ENCODE measurements at places on chromosomes 5 and 9.

GRCh38 chr5:104513121-104513602 lies 950.6 kb upstream of the NUDT12 start:
- no peak for DNase-seq

- DNase-seq = no peak
Measured at GRCh38 chr5:173451651-173452050, 123.4 kb upstream of the STC2 start.

DNA sequence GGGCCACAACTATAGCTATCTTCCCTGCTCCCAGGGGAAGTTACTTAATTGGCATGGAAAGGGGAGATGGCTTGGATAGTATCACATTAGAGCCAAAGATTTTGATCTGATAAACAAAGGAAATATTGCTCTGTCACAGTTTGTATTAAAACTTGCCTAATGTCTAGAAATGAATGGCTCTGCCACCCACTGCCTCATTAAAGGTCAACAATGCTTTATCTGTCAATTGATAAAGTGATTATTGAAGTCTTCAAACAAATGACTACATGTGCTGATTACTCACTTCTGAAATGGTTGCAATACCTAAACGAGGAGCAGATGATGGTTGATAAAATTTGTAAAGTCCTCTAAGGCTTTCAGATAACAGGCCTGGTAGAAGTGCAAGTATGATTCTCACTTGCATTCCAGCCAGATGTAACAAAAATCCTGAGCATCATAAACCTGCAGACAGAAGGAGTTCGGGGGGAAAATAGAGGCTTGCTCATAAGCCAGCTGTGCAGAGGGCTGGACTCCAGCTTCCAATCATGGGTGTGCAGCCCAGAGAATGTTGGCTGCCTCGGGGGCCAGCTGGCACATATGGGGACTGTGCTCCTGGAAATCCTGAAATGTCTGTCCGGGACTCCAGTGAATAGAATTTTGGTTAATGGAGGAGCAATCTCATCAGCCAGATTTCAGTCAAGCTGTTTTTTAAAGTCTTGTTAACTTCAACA lies 200.5 kb upstream of the SLC27A6 start:
- no peak for DNase-seq

DNA sequence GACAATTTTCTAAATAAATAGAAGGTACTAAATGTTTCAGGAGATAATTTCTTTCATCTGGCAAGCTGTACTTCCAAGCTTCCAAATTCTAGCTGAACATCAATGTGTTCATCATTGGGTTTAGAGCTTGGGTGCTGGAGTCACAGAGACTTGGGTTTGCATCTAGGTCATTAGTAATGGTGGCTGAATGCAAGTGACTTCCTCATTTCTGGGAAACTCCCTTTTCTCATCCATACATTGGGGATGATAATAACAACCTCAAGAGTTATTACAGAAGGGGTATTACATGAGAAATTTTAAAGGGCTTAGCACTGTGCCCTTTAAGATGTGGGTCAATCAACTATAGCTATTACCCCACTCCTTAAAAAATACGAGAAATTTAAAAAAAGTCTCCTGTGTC lies 41.1 kb upstream of the KLF4 start:
- DNase-seq = no peak

DNA sequence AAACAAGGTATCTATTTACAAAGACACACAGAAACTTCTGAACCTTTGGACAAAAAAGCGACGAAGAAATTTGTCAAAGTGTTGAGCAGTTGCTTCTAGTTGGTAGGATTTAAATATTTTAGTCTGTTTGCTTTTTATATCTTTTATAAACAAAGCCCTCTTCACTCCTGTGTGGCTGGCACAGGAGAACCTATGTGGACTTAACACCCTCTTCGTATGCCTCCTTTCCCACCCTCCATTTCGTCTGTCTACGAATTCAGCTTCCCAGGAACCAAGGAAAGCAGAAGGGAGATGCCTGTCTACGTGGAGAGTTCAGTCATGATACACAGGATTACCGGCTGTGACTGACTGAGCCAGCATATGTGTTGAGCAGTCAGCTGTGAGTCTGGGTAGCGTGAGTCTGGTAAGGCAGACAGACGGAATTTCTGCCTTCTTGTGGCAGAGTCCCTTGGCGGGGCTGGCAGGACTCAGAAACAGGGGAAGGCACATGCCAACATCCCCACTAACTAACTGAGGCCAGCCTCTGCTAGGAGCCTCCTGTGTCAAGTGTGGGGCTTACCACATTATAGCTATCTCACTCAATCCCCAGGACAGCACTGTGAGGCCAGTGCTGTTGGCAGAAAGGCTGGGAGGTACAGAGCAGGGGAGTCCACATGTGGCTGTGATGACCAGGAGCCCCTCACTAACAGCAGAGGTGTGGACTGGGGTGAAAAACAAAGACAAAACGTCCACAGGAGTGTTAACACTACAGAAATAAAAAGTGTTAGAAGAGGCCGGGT lies 13.9 kb upstream of the ZFP62 start:
- DNase-seq = no peak

DNA sequence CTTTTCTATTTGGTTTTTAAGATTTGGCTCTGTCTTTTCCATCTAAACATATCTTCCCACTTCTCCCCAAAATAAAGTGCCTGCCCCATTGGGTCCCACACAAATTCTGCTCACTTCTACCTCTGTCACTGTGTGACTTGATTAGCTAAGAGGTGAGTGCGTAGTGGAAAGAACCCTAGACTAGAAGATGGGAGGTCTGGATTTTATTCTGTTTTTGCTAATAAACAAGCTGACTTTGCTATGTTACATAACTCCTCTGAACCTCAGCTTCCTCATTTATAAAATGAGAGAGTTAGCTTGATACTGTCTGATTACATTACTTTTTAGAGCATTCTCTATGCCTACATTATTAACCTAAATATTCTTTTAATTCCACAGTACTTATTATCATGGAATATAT lies 51.3 kb upstream of the PTGER4 start:
- DNase-seq = no peak
